ENCODE measurements at places on chromosomes 11 and 22.

DNA sequence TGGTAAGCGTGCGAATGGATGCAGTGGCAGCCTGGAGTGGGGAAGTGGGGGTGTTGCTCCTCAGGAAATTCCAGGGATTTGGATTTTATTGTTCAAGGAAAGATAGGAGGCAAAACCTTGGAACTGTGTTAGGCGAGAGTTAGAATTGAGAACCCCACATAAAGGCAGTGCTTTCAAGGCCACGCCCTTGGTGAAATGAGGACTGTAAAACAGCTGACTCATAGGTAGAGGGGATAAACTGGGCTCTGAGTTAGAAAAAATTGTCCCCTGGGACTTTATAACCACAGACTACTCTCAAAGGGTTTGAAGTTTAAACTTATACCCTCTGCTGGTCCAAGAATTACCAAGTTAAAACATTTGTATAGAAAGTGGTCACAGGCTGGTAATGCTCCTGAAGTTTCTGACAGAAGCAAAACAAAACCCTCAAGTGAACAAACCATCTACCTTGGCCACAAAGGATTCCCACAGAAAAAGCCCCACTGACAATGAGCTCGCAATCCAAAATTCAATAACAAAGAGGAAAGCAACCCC lies 250.3 kb upstream of the TBCEL start:
- no peak for DNase-seq

DNA sequence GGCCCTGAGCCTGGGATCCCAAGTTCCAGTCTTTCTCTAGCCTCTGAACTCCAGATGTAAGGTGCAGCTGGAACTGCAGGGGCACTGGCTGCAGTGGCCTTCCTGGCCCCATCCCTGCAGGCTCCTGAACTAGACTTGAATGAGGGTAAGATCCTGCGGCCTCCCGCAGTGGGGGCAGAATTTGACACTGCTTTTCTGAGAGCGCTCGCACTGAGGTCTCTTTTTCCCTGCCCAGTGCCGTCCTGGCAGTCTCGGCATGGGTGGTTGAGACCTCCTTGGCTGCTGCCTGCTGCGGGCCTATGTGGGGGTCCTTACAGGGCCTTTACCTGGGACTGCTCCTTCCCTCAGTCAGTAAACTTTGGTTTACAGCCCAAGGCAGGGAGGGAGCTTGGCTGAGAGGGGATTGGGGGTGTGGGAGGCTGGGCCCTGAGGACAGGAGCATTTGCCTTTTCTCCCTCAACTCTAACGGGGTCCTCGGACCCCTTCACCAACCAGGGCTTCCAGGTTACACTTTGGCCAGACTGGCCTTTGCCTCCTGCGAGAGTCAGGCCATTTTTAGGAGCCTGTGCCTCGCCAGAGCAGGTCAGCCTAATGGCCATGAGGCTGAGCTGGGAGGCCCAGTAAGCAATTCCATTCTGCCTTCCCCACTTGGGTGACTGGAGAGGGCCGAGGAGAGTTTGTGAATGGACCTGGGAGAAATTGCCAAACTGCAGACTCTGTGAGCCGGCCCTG lies 35.4 kb downstream of the FAM83F start:
- no peak for DNase-seq

GRCh38 chr11:13116491-13116890 lies 107.4 kb downstream of the RASSF10 start:
- DNase-seq = no peak

DNA sequence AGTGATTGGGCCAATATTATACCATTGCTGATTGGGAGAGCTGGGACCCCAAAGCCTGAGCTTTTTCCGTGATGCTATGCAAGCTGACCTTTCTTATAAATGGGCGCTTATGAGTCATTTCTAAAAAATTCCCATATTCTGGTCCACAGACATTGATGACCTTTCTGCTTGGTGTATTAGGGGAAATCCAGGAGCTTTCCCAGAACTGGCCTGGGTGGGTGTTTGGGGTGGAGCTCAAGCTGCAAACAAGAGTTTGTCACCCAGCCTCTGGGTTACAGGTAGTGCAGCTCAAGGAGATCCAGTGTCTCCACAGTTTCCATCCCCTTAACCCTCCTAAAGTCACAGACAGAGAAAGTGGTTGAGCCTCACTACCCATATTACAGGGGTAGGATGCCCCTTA lies 67.7 kb downstream of the CCDC81 start:
- no peak for DNase-seq

- DNase-seq = peak; percentile 53
Observed at GRCh38 chr11:108498046-108498815, at the start of gene POGLUT3. Gene POGLUT3, minus strand, starts transcription at chr11:108498384. Its CDS starts 18 bp downstream, at chr11:108498366.

DNA sequence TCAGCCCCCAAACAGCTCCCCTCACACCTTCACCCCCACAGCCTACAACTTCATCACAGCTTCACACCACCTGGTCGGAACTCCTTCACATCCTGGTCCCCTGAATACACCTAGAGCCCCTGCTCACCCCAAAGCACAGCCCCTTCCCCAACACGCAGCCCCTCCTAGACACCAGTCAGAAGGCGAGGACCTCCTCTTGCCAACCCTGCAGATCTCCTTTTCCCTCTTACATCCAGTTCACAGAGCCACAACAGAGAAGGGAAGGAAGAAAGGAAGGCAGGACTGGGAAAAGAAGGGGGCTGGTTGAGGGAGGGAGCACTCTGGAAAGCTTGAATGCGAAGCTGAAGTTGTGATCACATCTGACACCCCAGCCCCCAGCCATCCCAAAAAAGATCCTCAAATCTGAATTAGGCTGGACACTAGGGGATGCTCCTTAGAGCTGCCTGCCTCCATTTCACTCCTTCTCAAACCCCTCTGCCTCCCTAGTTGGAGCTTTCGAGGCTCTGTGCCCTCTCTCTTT lies 629 bp downstream of the CCKBR start:
- DNase-seq = no peak

- DNase-seq = no peak
Observed at GRCh38 chr11:109704432-109704831, 282.4 kb downstream of the C11orf87 start.

Data from CD4-positive, alpha-beta T cell treated with Interleukin-21 for 1 hour (primary cell).